ENCODE measurements at places on chromosomes 11 and 22.

DNA sequence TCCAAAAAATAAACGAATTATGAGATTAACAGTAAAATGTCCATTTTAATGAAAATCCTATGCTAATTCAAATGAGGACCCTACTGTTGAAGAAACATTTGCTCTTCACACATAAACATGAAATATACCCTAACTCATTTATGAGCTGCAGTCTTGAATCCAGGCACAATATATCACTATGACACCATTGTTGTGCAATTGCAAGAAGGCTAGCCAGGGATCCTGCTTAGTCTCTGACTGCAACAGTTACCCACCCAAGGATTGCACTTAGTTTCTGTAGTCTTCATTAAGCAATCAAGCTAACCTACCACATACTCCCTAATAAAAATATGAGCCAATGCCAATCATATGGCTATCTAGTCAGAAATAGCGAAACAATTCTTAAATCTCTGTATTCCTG lies 981.0 kb upstream of the FAT3 start:
- DNase-seq = no peak

DNA sequence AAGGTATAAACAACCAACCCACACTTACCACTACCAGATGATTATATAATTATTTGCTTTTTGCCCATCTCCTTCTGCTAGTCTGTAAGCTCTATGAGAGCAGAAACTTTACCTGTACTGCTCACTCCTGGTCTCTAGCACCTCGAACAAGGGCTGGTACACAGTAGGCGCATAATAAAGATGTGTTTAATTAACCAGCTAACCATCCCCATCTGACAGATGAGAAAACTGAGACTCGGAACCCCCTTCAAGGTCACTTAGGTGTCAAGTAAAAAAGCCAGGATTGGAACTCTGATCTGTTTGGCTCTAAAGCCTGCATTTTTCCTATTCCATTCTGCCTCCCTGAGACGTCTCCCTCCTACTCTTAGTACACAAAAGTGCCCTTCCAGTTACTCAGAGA lies 370.3 kb downstream of the TENM4 start:
- DNase-seq = no peak

GRCh38 chr11:14229472-14229871 lies 129.5 kb downstream of the RRAS2 start:
- no peak for DNase-seq

DNA sequence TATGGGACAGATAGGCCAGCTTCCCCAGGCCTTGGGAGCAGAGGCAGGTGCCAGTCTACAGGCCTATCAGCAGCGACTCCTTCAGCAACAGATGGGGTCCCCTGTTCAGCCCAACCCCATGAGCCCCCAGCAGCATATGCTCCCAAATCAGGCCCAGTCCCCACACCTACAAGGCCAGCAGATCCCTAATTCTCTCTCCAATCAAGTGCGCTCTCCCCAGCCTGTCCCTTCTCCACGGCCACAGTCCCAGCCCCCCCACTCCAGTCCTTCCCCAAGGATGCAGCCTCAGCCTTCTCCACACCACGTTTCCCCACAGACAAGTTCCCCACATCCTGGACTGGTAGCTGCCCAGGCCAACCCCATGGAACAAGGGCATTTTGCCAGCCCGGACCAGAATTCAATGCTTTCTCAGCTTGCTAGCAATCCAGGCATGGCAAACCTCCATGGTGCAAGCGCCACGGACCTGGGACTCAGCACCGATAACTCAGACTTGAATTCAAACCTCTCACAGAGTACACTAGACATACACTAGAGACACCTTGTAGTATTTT lies 26.6 kb upstream of the L3MBTL2 start:
- no peak for DNase-seq

GRCh38 chr11:77475206-77475605 lies 1.3 kb upstream of the PAK1 start:
- DNase-seq = no peak

DNA sequence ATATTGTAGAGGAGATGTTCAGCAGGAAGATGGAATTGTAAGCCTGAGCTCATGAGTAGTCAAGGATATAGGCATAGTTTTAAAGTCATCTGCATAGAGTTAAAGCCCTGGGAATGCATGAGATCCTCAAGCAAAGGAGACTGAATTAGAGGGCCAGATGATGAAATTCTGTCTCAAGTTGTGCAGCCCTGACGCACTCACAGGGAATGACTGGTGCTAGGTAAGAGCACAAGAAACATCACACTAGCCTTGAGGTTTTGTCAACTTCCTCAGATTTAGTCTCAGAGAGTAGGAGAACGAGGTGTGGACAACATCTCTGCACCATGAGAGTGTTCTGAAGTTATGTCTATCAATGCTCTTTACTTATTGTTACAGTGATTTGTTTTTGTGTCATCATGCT lies 5.8 kb downstream of the RAB38 start:
- DNase-seq = no peak

DNA sequence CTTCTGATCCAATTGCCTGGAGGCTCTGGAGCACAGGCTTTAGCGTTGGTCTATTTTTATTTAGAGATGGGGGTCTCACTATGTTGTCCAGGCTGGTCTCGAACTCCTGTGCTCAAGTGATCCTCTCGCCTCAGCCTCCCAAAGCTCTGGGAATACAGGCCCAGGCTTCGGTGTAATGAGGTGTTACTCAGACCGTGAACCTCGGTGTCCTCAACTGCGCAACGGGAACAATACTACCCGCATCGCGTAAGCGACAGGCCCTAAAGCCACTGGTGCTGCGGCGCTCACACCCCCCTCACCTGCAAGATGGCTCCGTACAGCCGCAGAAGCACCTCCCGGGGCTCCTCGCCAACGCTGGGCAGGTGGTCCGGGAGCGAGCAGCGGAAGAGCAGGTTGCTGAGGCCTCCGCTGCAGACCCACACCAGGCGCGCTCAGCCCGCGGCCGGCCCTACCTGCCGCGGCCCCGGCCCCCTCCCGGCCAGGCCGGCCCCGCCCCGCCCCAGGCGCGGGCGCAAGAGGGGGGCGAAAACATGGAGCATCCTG lies 628 bp downstream of the CHKB start:
- no peak for DNase-seq

DNA sequence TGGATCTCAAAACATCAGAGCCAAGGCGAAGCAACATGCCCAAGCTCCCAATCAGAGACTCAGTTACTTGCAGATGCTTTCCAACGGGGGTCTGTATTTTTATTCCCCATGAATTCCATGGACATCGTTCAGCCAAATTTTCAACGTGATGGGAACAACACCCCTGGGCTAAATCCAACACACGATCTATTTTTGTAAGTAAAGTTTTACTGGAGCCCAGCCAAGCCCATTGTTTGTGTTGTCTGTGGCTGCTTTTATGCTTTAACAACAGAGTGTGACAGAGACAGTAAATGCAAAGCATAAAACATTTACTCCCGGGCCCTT lies 33.7 kb downstream of the SLC5A1 start:
- DNase-seq = no peak

GRCh38 chr11:70580036-70580805 lies 181.9 kb downstream of the CTTN start:
- no peak for DNase-seq

DNA sequence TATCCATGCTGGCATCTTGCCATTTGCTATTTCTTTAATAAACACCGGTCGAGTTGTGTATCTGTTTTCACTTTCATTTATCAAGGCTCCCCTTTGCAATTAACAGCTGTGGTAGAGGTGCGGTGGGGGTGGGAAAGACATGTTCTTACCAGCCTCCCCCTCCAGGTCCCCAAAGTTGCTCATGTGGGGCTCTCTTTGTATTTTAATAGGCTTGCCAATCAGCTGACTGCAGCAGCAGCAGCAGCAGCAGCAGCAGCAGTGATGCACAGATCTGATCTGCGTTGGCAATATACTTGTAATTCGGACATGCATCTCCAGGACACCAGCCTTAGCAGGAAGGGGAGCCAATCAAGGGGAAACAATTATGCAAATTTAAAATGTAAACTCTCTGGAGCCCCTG lies 40.3 kb upstream of the E2F8 start:
- no peak for DNase-seq

DNA sequence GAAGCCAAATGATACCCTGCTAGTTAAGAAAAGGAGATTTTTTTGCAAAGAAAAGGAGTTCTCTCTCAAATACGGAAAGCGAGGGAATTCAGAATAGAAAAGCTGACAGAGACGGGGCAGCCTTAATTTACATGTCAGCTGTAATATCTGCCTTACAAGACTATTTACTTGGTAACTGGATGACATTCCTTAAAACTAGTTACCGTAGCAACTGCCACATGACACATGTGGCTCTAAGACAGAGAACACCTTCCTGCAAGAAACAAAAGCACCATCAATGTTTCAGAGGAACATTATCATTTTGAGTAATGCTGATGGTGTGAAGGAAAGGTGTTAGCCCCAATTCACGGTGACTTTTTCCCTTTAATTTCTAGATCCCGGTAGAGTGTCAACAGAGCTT lies 222.1 kb downstream of the LRRC4C start:
- DNase-seq = no peak

GRCh38 chr22:22098457-22099193 lies 116.0 kb upstream of the TOP3B start:
- DNase-seq = no peak

DNA sequence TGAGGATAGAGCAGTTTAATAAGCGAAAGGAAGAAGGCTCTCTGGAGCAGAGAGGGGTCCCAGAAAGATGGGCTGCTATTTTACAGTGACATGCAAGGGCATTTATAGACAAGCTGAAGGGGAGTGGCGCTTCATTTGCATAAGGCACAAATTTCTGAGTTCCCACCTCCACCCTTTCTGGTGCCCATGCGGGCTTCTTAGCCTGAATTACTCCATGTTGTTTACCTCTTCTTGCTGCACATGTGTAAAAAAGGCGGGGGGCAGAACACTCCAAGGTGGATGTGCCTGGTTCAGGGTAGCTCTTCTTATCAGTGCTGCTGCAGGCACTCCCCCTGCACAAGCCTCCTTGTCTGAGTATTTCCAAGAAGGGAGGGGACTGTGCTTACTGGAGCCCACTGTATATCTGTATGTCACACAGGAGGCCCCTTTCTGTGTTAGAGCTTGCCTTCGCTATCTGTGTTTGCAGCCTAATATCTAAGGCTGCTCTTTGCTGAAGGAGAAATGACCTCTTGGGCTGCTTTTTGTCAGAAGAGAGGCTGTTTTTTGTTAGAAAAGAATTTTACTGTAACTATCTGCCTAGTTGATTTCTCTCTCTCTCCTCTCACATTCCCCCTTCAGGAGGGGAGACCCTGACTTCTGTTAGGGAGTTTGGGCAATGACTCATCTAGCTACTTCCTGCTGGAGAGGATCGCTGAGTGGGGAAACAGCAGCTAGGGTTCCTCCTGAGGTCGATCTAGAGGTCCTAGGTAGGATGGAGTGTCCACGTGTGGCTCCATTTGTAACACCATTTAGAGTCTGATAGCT lies 1057.0 kb upstream of the CNTN5 start:
- no peak for DNase-seq

DNA sequence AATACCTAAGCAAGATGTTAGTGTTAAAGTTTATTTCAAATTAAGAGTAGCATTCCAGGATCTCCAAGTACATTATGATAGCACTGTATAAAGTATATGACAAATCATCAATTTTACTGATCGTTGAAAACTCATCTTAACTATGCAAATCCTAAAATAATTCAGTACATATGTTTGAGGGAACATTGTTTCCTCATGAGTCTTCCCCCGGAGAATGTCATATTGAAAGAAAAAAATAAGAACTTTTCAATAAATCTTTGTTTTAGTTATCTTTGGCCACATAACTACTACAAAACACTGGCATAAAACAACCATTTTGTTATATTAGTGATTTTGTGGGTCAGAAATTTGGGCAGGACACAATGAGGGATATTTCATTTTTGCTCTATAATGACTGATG lies 135.4 kb downstream of the METTL15 start:
- DNase-seq = no peak

GRCh38 chr22:21015466-21016006 lies 571 bp downstream of the P2RX6 start:
- DNase-seq = no peak

DNA sequence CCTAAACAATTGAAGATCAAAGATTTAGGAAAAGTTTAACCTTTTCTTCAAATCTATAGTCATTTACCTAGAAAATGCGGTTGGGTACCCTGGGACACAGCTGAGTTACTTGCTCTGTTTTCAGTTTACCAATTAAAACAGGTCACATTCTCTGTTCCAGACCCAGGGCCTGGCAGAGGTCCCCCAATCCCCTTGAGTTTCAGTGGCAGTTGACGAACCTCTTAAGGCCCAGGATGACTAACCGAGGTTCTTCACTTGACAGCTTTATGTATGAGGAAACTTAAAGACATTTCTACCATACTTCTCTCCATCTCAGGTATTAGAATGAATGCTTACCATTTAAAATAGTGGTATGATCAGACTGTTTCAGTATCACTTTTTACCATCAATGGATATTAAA lies 16.3 kb downstream of the LDHAL6A start:
- no peak for DNase-seq

DNA sequence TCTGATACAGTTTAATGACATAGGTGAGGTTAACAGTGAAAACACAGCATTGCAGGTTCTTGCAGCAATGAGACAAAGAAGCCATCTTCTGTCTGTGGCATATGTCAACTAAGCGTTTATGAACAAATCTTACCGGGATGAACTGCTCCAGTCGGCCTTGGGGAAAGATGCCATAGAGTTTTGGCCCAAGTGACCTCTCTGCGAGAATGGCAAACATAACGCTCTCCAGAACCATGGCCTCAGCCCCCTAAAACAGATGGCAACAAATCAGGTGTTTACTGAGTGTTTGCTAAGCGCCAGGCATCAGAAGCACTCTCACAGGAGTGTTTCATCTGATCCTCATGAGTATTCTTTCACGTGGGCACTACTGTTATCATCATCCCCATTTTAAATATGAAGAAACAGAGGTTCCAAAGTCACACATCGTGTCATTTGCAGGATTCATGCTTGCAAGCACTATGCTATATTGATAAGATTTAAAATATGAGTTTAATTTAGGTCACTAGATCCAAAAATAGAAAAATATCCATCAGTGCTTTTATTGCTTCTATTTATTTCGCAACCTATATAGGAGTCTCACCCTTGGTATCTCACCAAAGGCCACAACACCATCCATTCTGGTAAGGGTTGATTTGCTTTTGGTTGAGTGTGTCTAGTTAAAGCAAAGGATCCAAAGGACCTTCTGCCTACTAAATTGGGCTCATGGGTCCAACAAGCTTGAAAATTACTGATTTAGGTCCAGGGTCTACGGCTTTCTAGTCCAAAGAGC lies 35.9 kb downstream of the TCIRG1 start:
- no peak for DNase-seq

- DNase-seq = no peak
Measured at GRCh38 chr11:111099028-111099713, 146.4 kb upstream of the POU2AF2 start.

DNA sequence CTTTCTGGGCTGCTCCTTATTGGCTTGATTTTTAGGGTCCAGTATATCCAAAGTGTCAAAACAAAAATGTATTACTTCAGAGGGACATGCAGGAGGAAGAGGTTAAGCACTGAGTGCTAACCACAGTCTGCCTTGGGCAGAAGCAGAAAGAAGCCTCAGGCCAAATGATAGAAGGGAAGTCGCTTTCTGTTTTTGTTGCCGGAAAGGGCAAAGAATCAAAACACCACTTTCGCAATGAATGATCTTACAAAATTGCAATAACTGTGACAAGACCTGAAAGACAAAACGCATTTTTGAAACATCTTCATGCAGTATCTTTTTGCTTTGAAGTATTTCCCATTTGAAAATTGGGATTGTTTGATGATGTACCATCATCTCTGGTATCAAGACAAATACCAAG lies 70.1 kb upstream of the PICALM start:
- no peak for DNase-seq

All from DMS79 (cell line).